NCI-H69 (cell line): ENCODE measurements at places on chromosomes 16 and 17.

GRCh38 chr17:72887917-72888316, 204.6 kb downstream of the SLC39A11 start:
- no peak for DNase-seq

GRCh38 chr16:23387666-23388065, 65.3 kb downstream of the COG7 start:
- no peak for DNase-seq

- DNase-seq = peak; percentile 56
Observed at GRCh38 chr17:77214743-77215142, 74.0 kb downstream of the SEC14L1 start.

DNA sequence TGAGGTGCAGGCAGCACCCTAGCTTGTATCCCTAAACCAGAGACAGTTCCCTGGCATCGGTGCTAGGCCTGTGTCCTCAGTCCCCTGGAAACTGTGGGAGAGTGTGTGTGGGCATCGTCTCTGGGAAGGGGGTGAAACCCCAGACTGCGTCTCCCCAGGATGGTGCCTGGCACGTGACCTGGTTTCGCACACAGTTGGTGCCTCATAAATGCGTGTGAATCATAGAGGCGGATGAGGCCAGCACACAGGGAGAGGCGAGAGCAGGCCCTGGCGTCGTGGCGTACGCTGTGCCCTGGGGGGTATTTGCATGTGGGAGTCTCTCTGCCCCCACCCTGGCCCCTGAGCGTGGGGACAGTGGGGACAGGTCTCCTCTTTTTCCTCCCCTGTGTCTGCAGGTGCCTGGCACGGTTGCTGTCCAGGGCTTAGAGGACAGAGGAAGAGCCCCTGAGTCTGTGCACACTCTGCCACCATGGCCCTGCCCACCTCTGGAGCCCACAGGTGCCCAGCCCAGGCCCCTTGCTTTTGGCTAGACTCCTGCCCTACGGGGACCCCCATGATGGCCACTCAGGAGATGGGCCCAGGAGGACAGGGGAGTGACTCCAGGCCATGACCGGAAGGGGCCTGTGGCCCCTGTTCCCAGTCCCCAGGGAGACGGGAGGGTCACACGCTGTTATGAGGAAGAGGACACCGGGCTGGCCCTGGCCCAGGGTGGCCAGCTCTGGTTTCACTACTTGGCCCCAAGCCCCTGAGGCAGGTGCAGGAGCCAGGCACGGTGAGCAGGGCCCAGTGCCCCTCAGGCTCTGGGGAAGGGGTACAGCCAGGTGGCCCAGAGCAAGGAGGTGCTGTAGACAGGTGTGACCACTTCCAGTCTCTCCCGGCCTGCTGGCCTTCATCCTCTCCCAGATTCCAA, 1.3 kb upstream of the FSCN2 start:
- DNase-seq = no peak

- DNase-seq = no peak
Observed at GRCh38 chr16:24577167-24577566, 37.8 kb downstream of the RBBP6 start.
